GM23248 (cell line): ENCODE measurements at places on chromosomes 7 and 10. TPM values are rescaled to one million over a fixed set of nuclear protein-coding genes. Genes with fewer than 3 reads are reported as not detected.

SHOC2 gene
- polyA plus RNA-seq: 67.7 and 68.0 TPM in 2 replicates

PLCE1 gene
- 3.7 TPM in 2 replicates for polyA plus RNA-seq

NPSR1 gene
- polyA plus RNA-seq: not detected in 2 replicates

TUBGCP2 gene
- 35.3 and 39.7 TPM in 2 replicates for polyA plus RNA-seq

KRIT1 gene
- polyA plus RNA-seq: 18.0 and 29.7 TPM in 2 replicates

SLC26A3 gene
- polyA plus RNA-seq: not detected in 2 replicates

NKX6-2 gene
- polyA plus RNA-seq: 1.9 and 2.6 TPM in 2 replicates

ASB15 gene
- not detected in 2 replicates for polyA plus RNA-seq

CYP2C19 gene
- not detected in 2 replicates for polyA plus RNA-seq

SPAM1 gene
- not detected in 2 replicates for polyA plus RNA-seq

TMEM26 gene
- polyA plus RNA-seq: 0.04 TPM in 2 replicates

GJC3 gene
- not detected in 2 replicates for polyA plus RNA-seq

PAX4 gene
- not detected in 2 replicates for polyA plus RNA-seq

SKIDA1 gene
- polyA plus RNA-seq: 0.18 and 0.80 TPM in 2 replicates

AGR3 gene
- polyA plus RNA-seq: not detected in 2 replicates

PPP1R17 gene
- 0.20 and 0.29 TPM in 2 replicates for polyA plus RNA-seq

GPR85 gene
- polyA plus RNA-seq: 1.3 and 1.8 TPM in 2 replicates

MYL10 gene
- not detected in 2 replicates for polyA plus RNA-seq

MKLN1 gene
- polyA plus RNA-seq: 26.4 and 32.1 TPM in 2 replicates

CPA4 gene
- polyA plus RNA-seq: 10.4 and 11.9 TPM in 2 replicates

LSM8 gene
- 47.2 and 59.6 TPM in 2 replicates for polyA plus RNA-seq
